ENCODE measurements at places on chromosomes 1 and 21.

GRCh38 chr1:58899587-58900271 lies 115.9 kb upstream of the JUN start:
- DNase-seq: no peak

DNA sequence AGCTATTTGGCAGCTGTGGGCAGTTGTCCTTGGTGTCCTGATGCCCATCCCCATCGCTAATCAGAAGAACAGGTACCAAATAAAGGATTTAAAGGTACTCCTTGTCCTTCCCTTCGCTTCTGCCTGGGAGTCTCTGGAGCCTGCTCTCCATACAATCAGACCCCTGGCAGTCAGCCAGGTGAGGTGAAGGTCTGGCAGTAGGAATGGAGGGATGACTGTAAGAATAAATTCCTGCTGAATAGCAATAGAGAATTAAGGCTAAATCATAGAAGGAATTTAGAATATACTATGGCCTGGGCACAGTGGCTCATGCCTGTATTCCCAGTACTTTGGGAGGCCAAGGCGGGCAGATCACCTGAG lies 9.2 kb downstream of the THBS3 start:
- no peak for DNase-seq

GRCh38 chr1:43299101-43299500 lies 1.7 kb upstream of the TIE1 start:
- DNase-seq: no peak

GRCh38 chr1:84107955-84108354 lies 36.1 kb upstream of the PRKACB start:
- no peak for DNase-seq

DNA sequence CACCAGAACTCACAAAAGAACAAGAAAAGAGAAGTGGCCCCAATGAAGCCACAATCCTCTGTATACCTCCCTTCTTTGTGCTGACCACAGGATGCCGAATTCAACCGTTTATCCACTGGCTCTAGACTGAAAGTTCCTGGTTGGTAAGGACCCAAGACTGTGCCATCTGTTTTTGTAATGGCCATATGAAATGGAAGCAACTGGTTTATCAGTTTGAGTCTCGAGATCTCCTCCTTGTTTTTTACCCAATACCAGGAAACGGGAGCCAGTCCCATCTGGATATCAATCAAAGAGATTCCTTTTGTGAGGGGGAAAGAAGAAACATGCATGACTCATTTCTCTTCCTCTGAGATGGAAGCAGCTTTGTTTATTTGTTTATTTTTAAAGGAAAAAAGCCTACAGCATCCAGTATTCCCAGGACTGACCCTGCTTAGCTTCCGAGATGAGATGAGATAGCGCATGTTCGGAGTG lies 32.4 kb upstream of the ZNF124 start:
- no peak for DNase-seq

GRCh38 chr1:13517193-13517812 lies 3.5 kb upstream of the LRRC38 start:
- no peak for DNase-seq

DNA sequence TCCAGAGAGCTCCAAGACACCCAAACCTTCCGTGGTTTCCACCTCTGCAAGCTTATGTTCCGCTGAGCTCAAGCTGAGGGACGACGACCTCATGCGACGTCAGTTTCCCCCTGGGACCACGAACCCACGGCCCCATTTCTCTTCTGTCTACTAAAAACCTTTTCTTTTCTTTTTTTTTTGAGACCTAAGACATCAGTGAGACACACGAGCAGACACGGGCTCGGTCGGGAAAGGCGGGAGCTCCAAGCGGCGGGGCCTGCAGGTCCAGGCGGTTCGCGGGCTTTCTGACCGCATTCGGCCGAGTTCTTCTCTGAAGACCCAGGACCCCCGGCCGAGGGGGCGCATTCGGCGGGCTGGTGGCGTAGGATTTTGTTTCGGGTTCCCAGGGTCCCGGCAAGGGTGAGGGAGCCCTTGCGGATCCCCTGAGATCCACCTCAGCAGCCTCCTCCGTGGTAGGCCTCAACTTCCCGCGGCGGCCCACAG lies 402 bp downstream of the C21orf58 start:
- peak; percentile 23 for DNase-seq

- no peak for DNase-seq
Measured at GRCh38 chr1:201551877-201552731, 13.2 kb downstream of the NAV1 start.

DNA sequence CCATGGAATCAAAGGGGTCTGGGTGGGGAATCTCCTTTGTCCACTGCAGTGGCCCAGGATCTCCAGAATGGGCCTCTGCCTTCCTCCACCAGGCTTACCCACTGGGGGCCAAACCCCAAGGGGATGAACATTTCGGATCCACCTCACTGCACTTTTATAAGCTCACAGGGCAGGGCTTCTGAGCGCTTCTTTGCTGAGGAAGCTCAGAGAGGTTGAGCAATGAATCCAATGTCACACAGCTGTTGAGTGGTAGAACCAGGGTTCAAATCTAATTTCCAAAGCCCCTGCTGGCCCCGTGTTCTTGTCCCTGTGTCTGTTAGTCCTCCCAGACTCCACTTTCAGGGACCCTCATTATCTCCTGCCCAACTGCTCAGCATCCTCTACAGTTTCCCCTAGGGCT lies 250.8 kb downstream of the GRIK3 start:
- DNase-seq: no peak

- DNase-seq: no peak
Measured at GRCh38 chr1:224804220-224804619, 125.3 kb upstream of the DNAH14 start.
